Caco-2 (cell line): ENCODE measurements at places on chromosomes 4 and X.

GRCh38 chrX:24494647-24495075 lies 29.6 kb downstream of the PDK3 start:
- DNase-seq = no peak

- no peak for DNase-seq
Measured at GRCh38 chr4:176883108-176883550, 90.4 kb upstream of the VEGFC start.

GRCh38 chr4:16079046-16079445 lies 4.8 kb downstream of the PROM1 start:
- no peak for DNase-seq

DNA sequence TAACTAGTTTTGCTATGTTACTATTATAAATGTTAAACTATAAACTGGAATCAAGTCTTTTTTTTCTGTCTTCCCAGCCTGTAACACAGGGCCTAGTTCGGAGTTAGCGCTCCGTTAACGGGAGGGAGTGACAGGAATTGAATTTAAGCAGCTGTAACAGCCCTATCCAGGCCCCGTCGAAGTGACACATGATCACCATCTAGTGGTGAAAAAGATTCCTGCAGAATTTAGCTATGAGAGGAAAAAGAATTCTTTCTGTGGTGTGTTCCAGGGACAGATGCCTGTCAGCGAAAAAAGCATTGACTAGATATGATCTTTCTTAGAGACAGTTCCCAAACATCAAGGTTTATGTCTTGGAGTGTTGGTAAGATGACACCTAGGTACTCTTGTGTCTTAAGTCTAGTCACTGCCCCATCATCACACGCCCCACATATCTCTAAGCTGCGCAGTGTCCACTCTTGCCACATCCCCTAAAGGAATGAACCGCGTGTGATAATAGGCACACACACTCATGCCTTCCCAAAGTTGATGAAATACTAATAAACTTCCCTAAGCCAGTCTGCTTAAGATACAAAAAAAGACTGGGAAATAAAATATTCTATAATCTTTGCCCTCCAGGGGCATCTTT lies 2.1 kb downstream of the GAB3 start:
- DNase-seq = no peak

- DNase-seq = no peak
Measured at GRCh38 chrX:68654693-68655092, 7.2 kb downstream of the STARD8 start.

GRCh38 chr4:67542076-67542475 lies 3.2 kb downstream of the CENPC start:
- no peak for DNase-seq

- DNase-seq = no peak
Measured at GRCh38 chr4:39085891-39086290, 23.9 kb downstream of the KLHL5 start.

DNA sequence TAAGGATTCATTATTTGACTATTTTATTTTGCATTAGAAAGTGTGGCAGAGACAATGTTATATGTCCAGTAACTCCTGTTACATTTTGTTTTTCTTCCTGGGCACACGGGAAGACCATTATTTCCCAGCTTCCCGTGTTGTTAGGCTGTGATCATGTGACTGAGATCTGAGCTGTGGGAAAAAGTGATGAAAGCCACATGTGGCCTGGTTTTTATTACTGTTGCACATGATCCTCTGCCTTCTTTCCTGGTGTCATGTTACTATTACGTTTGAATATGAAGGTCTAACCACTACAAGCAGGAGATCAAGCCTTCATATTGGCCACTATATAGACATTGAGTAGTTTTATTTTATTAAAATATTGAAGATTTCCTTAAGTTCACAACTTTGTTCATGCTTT lies 28.2 kb upstream of the MID1 start:
- no peak for DNase-seq

DNA sequence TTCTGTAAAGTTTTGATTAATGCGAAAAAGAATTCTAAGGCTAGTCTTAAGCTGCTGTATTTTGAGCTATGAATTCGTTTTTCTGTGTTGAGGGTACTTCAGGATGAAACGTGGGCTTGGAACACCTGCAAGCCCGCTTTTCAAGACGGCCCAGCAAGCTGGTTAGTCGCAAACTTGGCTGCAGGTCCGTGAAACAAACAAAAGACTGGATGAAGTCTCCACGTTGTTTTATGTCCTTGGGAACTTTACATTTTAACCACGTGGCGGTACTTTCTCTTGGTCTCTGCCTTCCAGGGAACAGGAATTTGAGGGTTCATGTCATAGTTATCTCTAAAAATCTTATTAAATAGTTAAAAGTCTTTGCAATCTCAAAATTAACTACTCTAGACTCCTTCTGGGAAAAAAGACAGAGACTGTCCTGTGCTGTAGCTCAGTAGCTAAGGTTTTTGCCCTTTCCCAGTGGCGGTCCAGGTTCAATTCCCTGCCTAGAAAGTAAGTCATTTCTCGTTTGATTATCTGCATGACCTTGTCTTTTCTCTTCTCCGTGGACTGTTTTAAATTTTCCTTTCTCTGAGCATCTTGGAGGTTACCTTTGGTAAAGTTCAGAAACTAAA lies 21.0 kb downstream of the TENM3 start:
- no peak for DNase-seq

DNA sequence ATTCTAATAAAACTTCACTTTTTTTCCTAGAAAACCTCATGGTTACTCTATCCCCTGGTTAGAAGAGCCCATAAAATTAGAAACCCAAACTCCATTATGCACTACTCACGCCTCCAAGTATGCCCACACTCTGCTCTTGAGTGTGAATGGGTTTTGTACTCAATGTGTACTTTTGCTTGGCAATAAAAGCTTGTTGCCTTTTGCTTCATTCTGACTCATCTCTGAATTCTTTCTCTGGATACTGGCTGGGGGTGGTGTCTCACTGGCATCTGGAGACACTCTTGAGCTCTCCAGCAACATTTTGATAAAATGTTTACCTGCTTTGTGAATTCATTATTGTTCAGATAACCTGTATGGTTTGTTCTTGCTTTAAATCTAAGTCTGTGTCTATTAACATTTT lies 963.3 kb downstream of the TRAM1L1 start:
- DNase-seq = no peak

GRCh38 chr4:165684177-165684805 lies 188.7 kb upstream of the TLL1 start:
- DNase-seq = no peak
